Activated CD8-positive, alpha-beta memory T cell treated with anti-CD3 and anti-CD28 coated beads, Interleukin-2, amount 10 ng/mL, durations not matched to agents 7 days and 5 days (primary cell): ENCODE measurements at places on chromosomes 3 and 15. TPM values are rescaled to one million over a fixed set of nuclear protein-coding genes. Genes with fewer than 3 reads are reported as not detected.

Gene RBPMS2
- not detected for total RNA-seq

Gene AADACL2
- total RNA-seq, result not detected

Gene SPINK8
- total RNA-seq, result not detected

Gene ATP8B4
- 69.2 TPM for total RNA-seq

Gene ARL14
- not detected for total RNA-seq

Gene LTF
- not detected for total RNA-seq

Gene PCOLCE2
- not detected for total RNA-seq

Gene BRK1
- 106 TPM for total RNA-seq

Gene CP
- total RNA-seq, result not detected

DNA sequence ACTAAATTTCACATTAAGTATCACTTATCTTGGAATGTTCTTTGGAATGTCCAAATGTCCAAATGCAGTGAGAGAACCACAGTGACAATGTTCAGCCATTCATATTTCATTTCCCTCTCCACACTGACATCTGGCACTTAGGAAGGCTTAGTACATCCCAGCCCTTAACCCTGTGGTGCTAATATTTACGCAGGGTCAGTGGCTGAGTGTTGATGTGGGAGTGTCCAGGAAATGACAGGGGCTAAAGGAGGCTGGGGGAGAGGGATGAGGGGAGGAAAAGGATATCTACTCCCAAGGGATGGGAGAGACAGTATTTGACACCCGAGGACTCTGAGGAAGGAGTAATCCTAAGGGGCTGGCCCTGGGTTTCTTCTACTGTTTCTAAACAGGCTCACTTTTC, 14.1 kb upstream of the CCR4 start:
- peaks cover 2% of the 10 kb centered on the region for H3K27me3 ChIP-seq
- no peak overlapping the region for H3K27ac ChIP-seq
- H3K4me1 ChIP-seq, result no peaks in the 10 kb centered on the region
- H3K4me3 ChIP-seq, result no peak overlapping the region
- no peak for DNase-seq

GRCh38 chr3:171782617-171783016, 27.7 kb downstream of the PLD1 start:
- H3K4me3 ChIP-seq, result no peak overlapping the region
- no peaks in the 10 kb centered on the region for H3K36me3 ChIP-seq

DNA sequence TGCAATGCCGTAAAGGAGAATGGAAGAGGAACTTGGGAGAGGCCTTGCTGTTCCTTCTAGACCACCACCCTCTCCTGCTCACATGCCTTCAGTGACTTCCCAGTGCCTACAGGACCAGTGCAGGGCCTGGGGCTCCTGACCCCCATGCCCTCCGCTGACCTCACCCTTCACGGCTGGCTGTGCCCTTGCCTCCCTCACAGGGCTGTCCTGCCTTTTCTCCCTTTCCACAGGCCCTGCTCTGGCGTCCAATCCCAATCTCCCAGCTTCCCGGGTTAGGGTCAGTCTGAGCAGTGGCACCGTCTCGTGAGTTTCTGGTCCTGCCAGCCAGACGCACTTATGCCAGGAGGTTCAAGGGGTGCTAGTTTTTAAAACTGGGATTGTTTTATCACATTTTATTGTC, 110.4 kb downstream of the WNT7A start:
- H3K27me3 ChIP-seq, result no peaks in the 10 kb centered on the region
- no peaks in the 10 kb centered on the region for H3K36me3 ChIP-seq
- DNase-seq, result no peak
- no peak overlapping the region for H3K27ac ChIP-seq
- H3K4me3 ChIP-seq, result no peak overlapping the region

GRCh38 chr3:66740260-66740659, 239.4 kb upstream of the LRIG1 start:
- DNase-seq, result no peak
- H3K27me3 ChIP-seq, result peaks cover 10% of the 10 kb centered on the region
- no peak overlapping the region for H3K27ac ChIP-seq

GRCh38 chr3:59456852-59457485, 407.1 kb upstream of the CFAP20DC start:
- peaks cover 31% of the 10 kb centered on the region for H3K4me1 ChIP-seq
- no peak overlapping the region for H3K4me3 ChIP-seq
- DNase-seq, result peak; percentile 74
- peak overlapping the region; percentile 37 for H3K27ac ChIP-seq
- peaks cover 5% of the 10 kb centered on the region for H3K27me3 ChIP-seq

GRCh38 chr3:131540821-131541220, 38.0 kb upstream of the MRPL3 start:
- no peak overlapping the region for H3K4me3 ChIP-seq
- DNase-seq, result no peak
- H3K36me3 ChIP-seq, result no peaks in the 10 kb centered on the region
- no peaks in the 10 kb centered on the region for H3K4me1 ChIP-seq
- no peak overlapping the region for H3K27ac ChIP-seq

DNA sequence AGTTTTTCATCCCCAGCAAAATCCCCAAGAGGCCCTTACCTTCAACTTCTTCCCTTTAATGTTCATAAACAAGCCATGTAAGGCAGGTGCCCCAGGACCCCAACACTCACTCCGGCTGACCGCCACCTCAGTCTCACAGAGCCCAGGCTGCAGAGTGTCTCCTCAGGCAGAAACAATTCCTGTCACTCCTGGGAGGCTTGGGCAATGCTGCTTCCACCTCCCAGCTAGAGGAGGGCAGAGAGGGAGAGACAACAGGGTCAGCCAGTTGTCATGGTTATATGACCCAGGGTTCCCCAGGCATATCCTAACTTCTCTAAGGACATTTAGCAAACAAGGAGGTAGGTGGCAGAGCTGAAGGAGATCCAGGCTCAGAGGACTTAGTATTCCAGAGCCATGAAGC, at the start of gene PLIN1:
TSS of gene PLIN1 (minus strand) at position 156 of the 400 bp plus-strand sequence. CDS start 1,878 bp downstream, outside the sequence.
- no peaks in the 10 kb centered on the region for H3K27me3 ChIP-seq
- H3K36me3 ChIP-seq, result no peaks in the 10 kb centered on the region
- no peaks in the 10 kb centered on the region for H3K4me1 ChIP-seq
- H3K27ac ChIP-seq, result no peak within 1 kb of the TSS

- no peaks in the 10 kb centered on the region for H3K36me3 ChIP-seq
- peaks cover 18% of the 10 kb centered on the region for H3K27me3 ChIP-seq
- no peak overlapping the region for H3K4me3 ChIP-seq
- no peak overlapping the region for H3K27ac ChIP-seq
- no peaks in the 10 kb centered on the region for H3K4me1 ChIP-seq
Measured at GRCh38 chr3:101124125-101124524, 130.9 kb upstream of the ABI3BP start.

- H3K4me1 ChIP-seq, result no peaks in the 10 kb centered on the region
- H3K27me3 ChIP-seq, result no peaks in the 10 kb centered on the region
- no peak overlapping the region for H3K4me3 ChIP-seq
Measured at GRCh38 chr3:20648921-20649381, 462.9 kb upstream of the SGO1 start.

DNA sequence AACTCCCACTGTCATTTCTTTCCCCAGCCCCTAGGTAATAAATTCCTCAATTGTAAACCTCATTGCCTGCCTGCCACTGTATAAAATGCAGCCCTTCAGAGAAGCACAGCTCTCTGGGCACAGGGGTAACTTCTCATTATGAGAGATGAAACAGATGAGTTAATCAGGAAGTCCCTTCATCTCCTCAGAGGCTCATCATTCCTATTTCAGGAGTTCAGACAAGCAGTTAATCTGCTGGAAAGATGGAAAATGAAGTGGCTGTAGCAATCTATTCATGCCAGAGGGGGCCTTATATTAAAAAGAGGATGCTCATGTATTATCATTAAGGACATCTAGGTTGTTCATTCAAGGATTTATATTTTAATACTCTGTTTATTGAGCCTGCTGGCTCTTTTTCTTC, 519.5 kb upstream of the LMCD1 start:
- DNase-seq, result no peak
- no peaks in the 10 kb centered on the region for H3K4me1 ChIP-seq
- no peak overlapping the region for H3K4me3 ChIP-seq
- no peak overlapping the region for H3K27ac ChIP-seq
- no peaks in the 10 kb centered on the region for H3K27me3 ChIP-seq

- H3K4me1 ChIP-seq, result peaks cover 14% of the 10 kb centered on the region
- DNase-seq, result no peak
- no peak overlapping the region for H3K27ac ChIP-seq
- no peak overlapping the region for H3K4me3 ChIP-seq
- H3K27me3 ChIP-seq, result no peaks in the 10 kb centered on the region
Measured at GRCh38 chr15:92963794-92964193, 63.7 kb downstream of the CHD2 start.

- no peaks in the 10 kb centered on the region for H3K27me3 ChIP-seq
- DNase-seq, result no peak
- peaks cover 6% of the 10 kb centered on the region for H3K4me1 ChIP-seq
- H3K27ac ChIP-seq, result no peak overlapping the region
- no peak overlapping the region for H3K4me3 ChIP-seq
- no peaks in the 10 kb centered on the region for H3K36me3 ChIP-seq
Measured at GRCh38 chr15:95409626-95410310, 920.7 kb upstream of the NR2F2 start.

DNA sequence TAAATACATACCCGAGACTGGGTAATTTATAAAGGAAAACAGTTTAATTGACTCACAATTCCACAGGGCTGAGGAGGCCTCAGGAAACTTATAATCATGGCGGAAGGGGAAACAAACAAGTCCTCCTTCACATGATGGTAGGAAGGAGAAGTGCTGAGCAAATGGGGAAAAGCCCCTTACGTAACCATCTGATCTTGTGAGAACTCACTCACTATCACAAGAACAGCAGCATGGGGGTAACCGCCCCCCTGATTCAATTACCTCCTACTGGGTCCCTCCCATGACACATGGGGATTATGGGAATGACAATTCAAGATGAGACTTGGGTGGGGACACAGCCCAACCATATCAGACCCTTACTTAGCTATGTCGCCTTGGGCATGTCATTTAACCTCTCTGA, 27.7 kb downstream of the SCG3 start:
- no peak for DNase-seq
- no peak overlapping the region for H3K27ac ChIP-seq
- no peaks in the 10 kb centered on the region for H3K36me3 ChIP-seq
- peaks cover 2% of the 10 kb centered on the region for H3K27me3 ChIP-seq
- no peak overlapping the region for H3K4me3 ChIP-seq
- no peaks in the 10 kb centered on the region for H3K4me1 ChIP-seq

DNA sequence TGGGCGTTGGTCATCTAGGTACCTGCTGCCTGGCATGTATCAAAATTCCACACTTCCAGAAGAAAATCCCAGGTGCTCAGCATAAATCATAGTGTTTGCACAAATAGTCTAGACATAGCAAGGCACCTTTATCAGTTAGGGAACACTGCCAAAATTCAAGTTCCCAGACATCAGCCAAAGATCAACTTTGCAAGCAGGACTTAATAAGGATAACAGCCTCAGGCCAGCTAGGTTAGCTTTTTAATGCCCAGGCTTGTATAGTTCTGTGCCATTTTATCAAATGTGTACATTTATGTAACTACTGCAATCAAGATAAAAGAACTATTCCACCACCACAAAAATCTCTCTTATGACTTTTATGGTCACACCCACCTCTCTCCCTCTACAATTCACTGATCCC, 30.7 kb downstream of the DZIP3 start:
- H3K4me3 ChIP-seq, result no peak overlapping the region
- H3K36me3 ChIP-seq, result peaks cover 25% of the 10 kb centered on the region
- no peaks in the 10 kb centered on the region for H3K4me1 ChIP-seq
- H3K27ac ChIP-seq, result no peak overlapping the region
- no peak for DNase-seq

- peaks cover 33% of the 10 kb centered on the region for H3K4me1 ChIP-seq
- H3K36me3 ChIP-seq, result peaks cover 3% of the 10 kb centered on the region
- DNase-seq, result no peak
- H3K27me3 ChIP-seq, result peaks cover 52% of the 10 kb centered on the region
- peak overlapping the region; percentile 67 for H3K4me3 ChIP-seq
- no peak overlapping the region for H3K27ac ChIP-seq
Measured at GRCh38 chr3:127629467-127630403, 750 bp downstream of the PODXL2 start.
